ENCODE measurements at places on chromosomes 3 and 15. TPM values are rescaled to one million over a fixed set of nuclear protein-coding genes. Genes with fewer than 3 reads are reported as not detected.

- no peak for DNase-seq
Observed at GRCh38 chr3:150528354-150528797, 17.9 kb downstream of the SERP1 start.

DNA sequence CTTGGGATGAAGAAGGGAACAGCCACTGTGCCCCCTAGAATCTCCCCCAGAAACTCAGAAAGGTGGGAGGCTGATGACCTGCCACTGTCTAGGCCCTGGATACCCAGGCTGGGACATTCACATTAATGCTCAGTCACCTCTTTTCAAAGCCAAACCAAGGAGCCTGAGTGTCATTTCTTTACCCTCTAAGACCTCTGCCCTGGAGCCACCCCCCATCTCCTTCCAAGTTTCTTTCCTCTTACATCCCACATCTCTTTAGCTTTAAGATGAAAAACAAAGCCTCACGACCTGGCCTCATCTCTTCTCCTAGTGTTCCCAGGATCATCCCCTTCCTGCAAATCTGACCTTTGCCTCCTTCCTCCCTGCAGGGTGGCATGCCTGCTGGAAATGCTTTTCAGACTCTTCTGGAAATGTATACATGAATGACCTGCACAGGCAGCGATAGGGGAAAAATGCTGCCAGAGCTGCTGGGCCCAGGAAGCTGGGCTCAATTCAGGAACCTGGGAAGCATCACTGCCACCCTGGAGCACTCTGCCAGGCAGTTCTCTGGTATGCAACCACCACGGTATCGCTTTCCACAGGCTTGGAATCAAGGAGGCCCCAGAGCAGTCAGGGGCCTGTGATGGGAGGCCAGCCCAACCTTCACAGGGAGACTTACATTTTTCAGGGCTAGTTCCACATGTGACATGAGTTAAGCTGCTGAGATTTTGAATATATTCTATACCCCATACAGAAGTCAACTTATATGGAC lies 67.6 kb downstream of the DAPK2 start:
- DNase-seq: no peak

GRCh38 chr15:84598993-84599392 lies 1.8 kb upstream of the ZSCAN2 start:
- DNase-seq: no peak

DNA sequence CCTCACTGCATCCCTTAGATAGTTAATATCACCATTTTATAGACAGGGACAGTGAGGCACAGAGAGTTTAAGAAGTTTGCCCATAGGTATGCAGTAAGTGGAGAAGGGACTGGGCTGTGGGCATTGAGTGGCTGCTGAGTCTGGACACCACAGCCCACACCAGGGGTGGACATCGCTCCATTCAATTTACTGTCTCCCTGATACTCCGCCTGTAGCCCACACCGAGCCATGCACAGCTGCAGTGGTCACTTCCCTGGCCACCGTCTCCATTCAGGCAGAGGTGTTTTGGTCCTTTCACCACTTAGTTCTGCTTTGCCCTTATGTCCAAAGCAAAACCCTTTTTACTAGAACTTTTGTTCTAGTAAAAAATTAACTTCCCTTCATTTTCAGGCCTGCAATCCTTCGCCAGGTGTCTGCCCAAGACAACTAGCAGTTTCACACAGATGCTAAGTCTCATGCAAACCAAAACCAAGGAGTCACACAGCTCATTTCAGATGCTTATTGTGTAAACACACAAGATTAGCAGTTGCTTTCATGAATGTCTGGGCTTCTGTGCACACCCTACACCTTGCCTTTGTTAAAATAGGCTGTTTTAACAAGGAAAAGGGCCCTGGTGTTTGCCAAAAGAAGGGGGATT lies 30.1 kb downstream of the ZNF35 start:
- no peak for DNase-seq

DNA sequence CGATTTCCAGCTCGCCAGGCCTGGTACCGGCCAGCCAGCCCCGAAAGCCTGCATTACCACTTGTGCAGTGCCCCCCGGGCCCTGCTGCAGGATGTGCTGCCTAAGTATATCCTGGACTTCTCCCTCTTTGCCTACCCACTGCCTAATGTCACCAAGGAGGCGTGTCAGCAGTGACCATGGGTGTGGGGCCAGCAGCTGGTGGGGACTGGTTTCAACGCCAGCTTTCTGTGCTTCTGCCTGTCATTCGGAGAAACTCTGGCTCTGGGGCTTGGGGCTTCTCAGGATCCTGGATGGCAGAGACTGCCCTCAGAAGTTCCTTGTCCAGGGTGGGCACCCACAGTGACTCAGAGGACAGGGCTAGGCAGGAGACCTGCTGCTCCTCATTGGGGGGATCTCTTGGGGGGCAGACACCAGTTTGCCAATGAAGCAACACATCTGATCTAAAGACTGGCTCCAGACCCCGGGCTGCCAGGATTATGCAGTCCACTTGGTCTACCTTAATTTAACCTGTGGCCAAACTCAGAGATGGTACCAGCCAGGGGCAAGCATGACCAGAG lies 1.5 kb downstream of the CHST14 start:
- DNase-seq: no peak

DNA sequence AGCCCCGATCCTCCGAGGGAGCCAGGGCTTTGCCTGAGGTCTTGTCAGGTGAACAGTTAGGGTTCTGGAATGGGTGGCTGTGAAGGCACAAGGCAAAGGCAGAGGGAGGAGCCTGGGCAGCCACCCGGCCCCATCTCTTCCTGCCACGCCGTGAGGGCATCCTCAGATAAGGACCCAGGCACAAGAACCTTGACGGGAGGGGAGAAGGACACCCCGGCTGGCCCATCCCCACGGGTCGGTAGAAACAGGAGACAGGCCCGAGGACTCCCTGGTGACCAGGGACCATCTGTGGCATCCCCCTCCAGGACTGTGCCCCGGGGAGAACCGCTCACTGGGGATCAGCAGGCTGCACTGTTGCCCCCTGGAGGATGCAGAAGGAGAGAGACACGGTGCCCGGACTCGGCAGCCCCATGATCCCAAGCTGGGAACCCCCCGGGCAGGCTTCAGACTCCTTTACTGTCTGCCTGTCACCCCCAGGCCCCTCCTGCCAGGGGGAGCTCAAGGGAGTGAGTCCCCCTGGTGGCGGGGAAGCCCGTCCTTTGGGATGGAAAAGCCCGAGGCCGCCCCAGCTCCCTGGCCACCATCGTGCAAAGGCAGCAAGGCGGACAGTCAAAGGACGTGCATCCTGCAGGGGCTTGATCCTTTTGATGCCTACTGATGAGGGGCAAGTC lies 12.3 kb upstream of the PCSK6 start:
- no peak for DNase-seq

The TRH gene
- not detected for total RNA-seq
